ENCODE measurements at places on chromosomes 16 and 17.

DNA sequence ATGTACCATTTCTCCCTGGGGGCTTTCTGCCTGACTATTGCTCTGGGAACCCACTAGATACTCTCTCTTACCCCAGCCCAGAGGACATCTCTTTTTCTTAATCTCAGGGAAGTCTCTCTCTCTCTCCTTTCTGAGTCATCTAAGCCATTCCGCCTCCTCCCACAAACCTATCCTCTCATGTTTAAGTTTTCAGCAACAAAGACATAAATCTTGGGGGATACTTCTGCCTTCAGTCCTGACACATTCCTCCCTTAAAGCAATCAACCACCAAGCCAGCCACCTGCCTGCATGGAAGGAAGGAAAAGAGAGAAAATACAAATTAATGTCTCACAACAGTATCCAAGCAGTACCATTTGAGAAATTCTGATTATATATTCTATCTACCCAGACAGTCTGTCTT lies 128.8 kb downstream of the HS3ST2 start:
- no peak for DNase-seq

GRCh38 chr17:51434434-51435170 lies 174.3 kb downstream of the UTP18 start:
- no peak for DNase-seq

DNA sequence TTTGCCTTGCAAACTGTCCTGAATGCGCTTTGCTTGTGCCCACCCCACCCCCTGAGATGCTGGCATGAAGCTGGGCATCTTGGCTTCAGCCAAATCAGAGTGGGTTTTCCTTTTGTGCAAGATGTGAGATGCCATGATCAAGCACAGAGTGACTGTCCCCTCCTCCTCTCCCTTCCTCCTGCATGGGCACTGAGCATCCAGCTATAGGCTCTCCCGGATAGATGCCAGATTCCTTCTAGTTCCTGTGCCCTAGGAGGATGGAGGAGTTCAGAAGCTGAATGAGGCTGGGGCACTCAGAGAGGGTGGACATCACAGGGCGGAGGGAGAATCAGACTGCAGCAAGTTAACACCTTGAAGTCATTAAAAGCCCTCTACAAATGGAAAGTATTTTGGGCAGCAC lies 384.1 kb upstream of the CCL2 start:
- DNase-seq, result no peak

DNA sequence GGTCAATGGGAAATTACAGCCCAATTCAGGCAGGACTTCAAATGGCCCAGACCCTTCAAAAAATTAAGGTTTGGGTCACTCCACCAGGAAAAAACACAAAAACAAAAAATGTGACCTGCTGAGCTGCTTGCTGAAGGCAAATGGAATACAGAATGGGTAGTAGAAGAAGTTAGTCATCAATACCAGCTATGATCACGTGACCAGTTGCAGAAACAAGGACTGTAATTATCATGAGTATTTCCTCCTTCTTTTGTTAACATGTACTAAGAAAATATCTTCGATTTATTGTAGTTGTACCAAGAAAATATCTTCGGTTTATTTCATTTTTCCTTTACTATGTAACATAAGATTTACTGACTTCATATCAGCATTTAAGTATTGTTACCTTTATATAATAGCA lies 1183.6 kb downstream of the CDH8 start:
- DNase-seq, result no peak

GRCh38 chr16:1309888-1310831 lies 724 bp downstream of the UBE2I start:
- no peak for DNase-seq

GRCh38 chr16:19307587-19308241 lies 22.2 kb downstream of the CLEC19A start:
- no peak for DNase-seq

Measured in GM04504 (cell line).